ENCODE measurements at places on chromosomes 3 and 15. TPM values are rescaled to one million over a fixed set of nuclear protein-coding genes. Genes with fewer than 3 reads are reported as not detected.

DUOX1 gene
- 90.1 TPM for total RNA-seq

- DNase-seq, result no peak
These were observed 2.6 kb downstream of the LRRC3B start for GRCh38 chr3:26625187-26625586.

GRCh38 chr3:183824761-183825455, 469 bp downstream of the MAP6D1 start:
- no peak for DNase-seq

DNA sequence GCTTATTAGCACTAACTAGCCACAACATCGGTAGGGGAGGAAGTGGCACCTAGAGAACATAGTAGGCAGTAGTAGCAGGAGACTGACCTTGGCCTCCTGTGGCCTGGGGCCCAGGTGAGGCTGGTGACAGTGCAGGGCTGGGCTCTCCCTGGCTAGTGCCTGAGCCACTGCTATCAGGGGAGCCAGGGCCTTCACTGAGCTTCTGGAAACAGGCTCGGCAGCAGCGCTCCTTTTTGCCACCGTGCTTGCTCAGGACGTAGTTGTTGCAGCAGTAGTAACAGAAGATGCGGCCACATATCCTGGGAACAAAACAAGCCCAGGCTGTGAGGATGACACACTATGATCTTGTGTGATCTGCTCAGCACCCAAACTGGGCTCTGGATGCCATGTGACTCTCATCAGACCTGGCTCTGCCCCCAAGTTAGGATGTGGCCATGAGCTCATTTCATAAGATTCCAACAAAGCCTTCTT, 15.1 kb downstream of the CXCR6 start:
- DNase-seq, result peak; percentile 90

- DNase-seq, result no peak
These were observed 49.4 kb downstream of the NFKBIZ start for GRCh38 chr3:101898752-101899169.

GRCh38 chr15:25930931-25931330, 67.8 kb upstream of the ATP10A start:
- no peak for DNase-seq

- no peak for DNase-seq
These were observed 452 bp upstream of the SV2B start for GRCh38 chr15:91099616-91099994.

CLDN16 gene
- 1.1 TPM for total RNA-seq

DNA sequence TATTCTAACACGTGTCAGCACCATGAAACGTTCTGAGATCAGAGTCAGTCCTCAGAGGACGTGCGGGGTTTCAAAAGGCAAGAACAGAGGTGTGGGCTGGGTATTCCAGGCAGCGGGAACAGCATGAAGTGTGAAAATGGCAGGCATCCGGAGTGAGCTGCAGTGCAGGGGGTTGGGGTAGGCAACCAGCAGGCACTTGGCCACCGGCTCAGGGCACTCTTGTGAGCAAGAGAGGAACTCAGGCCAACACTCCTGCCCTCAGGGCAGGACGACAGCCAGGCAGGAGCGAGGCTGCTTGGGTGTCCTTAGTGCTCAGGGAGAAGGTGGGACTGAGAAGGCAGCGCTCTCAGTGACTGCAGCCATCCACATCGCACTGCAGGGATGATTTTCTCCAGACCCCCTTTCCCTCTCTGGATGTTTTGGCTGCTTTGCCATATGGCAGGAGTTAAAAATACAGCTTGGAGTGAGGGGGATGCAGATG, 151.1 kb downstream of the NUP210 start:
- no peak for DNase-seq

MCCC1 gene
- 43.9 TPM for total RNA-seq

DNA sequence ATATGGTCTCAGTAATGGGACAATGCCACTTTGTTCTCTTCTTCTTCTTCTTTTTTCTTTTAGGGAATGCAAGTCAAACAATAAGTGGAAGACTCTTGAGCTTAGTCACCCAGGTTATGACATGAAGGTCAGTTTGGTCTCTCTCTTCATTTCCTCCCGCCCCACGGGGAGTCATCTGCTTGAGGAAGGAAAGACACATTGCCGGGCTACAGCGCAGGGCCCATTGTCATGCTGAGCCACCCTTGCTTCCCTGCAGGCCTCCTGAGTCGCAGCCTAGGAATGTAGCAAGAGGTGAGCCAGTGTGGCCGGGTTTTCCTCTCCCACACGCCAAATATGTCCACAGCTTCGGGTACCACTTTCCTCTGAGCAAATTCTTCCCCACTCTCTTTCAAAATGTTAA, 47.6 kb downstream of the RAP2B start:
- DNase-seq, result no peak

GRCh38 chr3:37544869-37545352, 316.8 kb upstream of the CTDSPL start:
- DNase-seq, result no peak

GRCh38 chr3:24433838-24434591, 60.6 kb downstream of the THRB start:
- DNase-seq, result no peak

- DNase-seq, result no peak
These were observed 3.2 kb upstream of the RIOX2 start for GRCh38 chr3:97975466-97975865.

- DNase-seq, result no peak
These were observed 34.8 kb downstream of the EMC4 start for GRCh38 chr15:34259566-34259965.

- peak; percentile 21 for DNase-seq
These were observed 27.3 kb upstream of the PLA2G4D start for GRCh38 chr15:42121682-42122081.

- no peak for DNase-seq
These were observed 49.5 kb downstream of the SLC25A26 start for GRCh38 chr3:66270288-66270687.

GRCh38 chr3:47890828-47891612, 88.1 kb downstream of the DHX30 start:
- DNase-seq, result peak; percentile 24

ITPKA gene
- total RNA-seq, result not detected

ADAMTS17 gene
- 3.5 TPM for total RNA-seq

GRCh38 chr3:25040748-25041147, 387.3 kb upstream of the RARB start:
- no peak for DNase-seq

GRCh38 chr3:74906181-74906580, 291.7 kb upstream of the CNTN3 start:
- DNase-seq, result no peak

ZPLD1 gene
- total RNA-seq, result not detected

GRCh38 chr3:196246612-196247308, 30.4 kb downstream of the SLC51A start:
- no peak for DNase-seq

DNA sequence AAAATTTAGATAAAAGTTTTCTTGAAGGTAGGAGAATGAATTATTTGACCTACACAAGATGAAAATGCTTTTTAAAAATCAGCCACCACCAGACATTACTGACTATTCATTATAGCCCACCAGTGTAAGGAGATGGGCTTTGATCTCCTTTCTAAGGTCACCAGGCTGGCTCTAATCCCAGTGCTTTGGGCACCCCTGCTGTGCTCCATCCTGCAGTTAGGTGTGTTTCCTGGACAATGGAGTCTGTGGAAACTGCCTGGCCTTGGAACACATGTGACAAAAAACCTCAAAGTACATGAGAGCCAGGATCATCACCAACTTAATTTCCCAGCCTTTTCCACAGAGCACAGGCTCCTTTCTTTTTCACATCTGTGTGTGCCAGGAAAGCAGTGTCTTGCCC, 260.9 kb downstream of the CHST2 start:
- DNase-seq, result no peak

DNA sequence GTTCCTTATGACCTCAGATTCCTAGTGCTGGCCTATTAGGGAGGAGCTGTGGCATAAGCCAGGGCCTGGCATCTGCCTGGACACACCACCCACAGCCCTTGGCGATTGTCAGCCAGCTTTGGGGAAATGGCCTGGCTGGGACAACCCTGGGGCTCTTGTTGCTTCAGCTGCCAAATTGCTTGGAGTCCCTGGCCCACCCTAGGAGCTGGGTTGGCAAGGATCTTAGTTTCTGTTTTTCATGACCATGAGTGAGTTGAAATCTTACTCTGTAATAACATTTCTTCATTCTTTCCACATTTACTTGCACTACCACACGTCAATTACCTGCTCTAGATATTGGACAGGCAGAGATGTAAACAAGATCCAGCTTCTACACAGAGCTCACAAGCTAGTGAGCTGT, 1.9 kb upstream of the MYZAP start:
- no peak for DNase-seq

CNTN3 gene
- total RNA-seq, result 0.42 TPM

DNA sequence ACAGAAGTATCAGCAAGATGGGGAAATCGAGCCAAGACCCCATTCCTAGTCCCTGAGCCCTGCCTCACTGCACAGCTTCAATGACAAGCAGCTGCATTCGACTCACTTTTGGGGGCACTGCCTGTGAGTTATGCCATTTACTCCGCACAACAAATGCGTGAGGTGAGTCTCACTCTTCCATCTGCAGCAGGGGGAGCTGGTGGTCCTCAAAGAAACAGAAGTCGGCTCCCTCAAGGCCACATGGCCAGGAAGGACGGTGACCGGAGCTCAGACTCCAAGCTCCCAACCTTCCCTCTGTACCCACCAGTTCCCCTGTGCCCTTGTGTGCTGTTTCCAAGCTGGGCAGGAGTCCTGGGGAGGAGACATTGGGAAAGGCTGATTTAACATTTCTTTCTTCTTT, 127.7 kb upstream of the IQSEC1 start:
- DNase-seq, result no peak

RAB5A gene
- total RNA-seq, result 168 TPM

IDH2 gene
- total RNA-seq, result 116 TPM

- no peak for DNase-seq
These were observed 141.0 kb downstream of the LPP start for GRCh38 chr3:188294823-188295487.

- no peak for DNase-seq
These were observed 325.4 kb downstream of the UACA start for GRCh38 chr15:70437882-70438451.

GOLGA6B gene
- total RNA-seq, result 0.15 TPM

TLR9 gene
- total RNA-seq, result 0.19 TPM

GRCh38 chr3:64977308-64978100, 289.7 kb upstream of the ADAMTS9 start:
- DNase-seq, result no peak

RPUSD3 gene
- 46.0 TPM for total RNA-seq

- DNase-seq, result no peak
These were observed 35.0 kb upstream of the ARID3B start for GRCh38 chr15:74505837-74506514.

All from lower leg skin (tissue), 4 donors.